ENCODE measurements at places on chromosomes 5 and 9.

DNA sequence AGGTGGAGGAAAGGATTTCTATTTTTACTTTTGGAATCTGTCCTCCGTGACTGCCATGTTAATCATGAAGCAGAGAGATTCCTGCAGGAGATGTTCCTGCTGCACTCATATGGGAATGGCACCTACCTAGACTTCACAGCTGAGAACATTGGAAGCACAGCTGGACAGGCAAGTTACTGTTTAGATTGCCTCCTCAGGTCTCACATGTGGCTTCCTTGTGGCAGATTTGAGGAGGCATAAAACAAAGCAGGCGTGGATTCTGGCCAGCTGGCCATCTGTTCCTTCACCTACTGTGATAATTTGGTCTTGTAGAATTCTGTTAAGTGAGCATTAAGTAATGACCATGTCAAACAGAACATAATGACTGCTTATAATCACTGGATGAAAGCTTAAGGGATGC, 193.4 kb downstream of the EDIL3 start:
- no peak for DNase-seq

- no peak for DNase-seq
Measured at GRCh38 chr9:136372561-136373299, 739 bp downstream of the CARD9 start.

DNA sequence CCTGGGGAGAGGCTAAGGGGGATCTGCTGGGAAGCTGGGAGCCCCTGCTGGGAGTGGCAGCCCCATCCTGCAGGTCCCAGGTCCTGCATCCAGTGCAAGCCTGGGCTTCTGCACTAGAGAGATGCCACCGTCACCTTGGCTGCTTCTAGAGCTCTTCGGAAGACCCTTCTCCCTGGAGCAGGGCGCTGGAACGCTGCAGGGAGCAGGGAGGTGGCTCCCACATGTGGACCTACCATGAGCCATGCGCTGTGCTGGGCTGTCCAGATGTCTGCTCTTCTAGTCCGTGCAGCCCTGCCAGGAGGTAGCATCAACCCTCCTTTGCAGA, 90.9 kb upstream of the PHYKPL start:
- no peak for DNase-seq

GRCh38 chr9:137798142-137798541, 79.4 kb upstream of the CACNA1B start:
- no peak for DNase-seq

DNA sequence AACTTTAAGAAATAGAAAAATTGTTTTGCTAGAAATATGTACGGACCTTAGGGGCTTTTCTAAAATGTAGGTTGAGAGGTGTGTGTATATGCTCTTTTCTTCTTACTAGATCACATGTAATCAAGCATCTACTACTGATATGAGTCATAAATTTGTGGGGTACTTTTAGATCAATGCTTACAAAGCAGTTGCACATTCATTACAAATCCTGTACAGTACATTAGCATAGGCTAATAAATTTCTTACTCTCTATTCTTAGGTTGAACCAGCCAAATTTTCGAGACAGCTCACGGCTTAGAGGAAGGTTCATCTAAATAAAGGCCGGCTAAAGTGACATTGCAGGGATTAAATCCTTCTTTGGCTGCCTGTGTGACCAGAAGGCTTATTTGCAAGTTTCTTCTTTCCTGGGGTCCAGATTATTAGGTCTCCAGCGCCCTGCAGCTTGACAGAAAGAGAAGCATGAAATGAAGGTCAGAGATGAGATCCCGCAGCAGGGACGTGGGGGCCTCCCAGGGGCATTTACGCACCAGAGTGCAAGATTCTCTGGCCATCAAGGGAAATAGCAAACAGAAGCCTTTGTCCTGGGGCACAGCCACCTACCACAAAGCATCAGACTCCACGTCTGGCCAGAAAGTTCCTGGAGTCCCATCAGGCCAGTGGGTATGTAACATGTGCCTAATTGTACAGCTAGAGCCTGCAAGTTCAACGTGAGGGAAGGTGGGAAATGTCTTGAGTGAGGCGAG, 53.0 kb downstream of the NIM1K start:
- DNase-seq = no peak

DNA sequence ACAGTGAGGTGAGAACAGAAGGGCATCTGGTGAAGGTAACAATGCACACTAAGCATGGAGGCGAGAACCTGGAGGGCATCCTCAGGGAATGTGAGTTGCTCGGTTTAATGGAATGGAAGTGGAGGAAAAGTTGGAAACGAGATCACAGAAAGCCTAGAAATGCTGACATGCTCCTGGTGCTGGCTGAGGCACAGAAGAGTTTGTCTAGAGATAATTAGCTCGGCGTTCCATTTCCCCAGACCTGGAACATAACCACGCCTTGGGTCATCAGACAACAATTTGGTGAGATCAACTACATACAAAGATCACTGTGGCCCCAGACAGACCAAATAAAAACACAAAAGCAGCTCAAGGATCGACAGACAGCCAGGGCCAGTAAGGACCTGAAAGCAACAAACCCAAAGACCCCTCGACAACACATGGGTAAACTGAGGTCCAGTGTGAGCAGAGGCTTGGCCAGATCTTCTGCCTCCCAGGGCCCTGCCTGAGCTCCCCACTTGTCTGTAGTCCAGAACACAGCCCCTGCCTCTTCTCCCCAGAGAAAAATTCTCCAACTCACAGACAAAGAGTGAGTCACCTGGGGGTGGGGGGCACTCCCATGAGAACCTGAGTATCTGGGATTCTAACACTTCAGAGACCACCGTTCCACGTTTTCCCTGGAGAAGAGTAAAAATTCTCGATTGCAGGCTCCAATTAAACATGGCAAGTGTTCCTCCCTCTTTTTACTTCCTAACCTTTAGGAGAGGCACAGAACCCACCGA, 52.5 kb downstream of the SHB start:
- no peak for DNase-seq

- DNase-seq = no peak
Measured at GRCh38 chr5:62900976-62901375, 322.4 kb downstream of the LRRC70 start.

GRCh38 chr5:171263181-171263580, 45.9 kb upstream of the TLX3 start:
- no peak for DNase-seq

All from NCI-H1092 (cell line).